ENCODE measurements at places on chromosomes 13 and 19. TPM values are rescaled to one million over a fixed set of nuclear protein-coding genes. Genes with fewer than 3 reads are reported as not detected.

Gene FPR1
- total RNA-seq: 12.8 TPM

Gene CBARP
- total RNA-seq: 3.9 TPM

GRCh38 chr19:14545716-14546082 is 16.3 kb downstream of the TECR start:
- peaks cover 50% of the 10 kb centered on the region for H3K4me1 ChIP-seq
- DNase-seq: no peak
- no peaks in the 10 kb centered on the region for H3K27me3 ChIP-seq
- H3K4me3 ChIP-seq: no peak overlapping the region

Gene LGALS4
- not detected for total RNA-seq

Gene ACER1
- not detected for total RNA-seq

DNA sequence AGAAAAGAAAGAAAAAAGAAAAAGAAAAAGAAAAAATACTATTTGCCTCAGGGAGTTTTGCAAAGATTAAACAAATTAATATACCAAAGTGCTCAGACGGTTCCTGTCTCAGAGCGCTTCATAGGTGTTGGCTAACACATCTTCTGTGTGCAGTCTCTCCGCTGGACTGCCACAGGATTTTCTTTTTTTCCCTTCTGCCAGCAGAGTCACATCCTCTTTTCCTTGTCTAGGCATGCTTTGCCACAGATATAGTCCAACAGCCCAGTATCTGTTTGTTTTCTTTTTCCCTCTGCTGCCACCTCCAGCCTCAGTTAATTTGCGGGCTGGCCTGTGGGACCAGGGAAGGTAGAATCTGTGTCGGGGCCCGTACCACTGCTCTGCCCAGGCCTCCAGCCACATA is 3.4 kb upstream of the URAD start:
- no peak for DNase-seq
- no peak overlapping the region for H3K27ac ChIP-seq
- no peaks in the 10 kb centered on the region for H3K27me3 ChIP-seq
- H3K36me3 ChIP-seq: no peaks in the 10 kb centered on the region
- no peak overlapping the region for H3K4me3 ChIP-seq

Gene VAV1
- total RNA-seq: 5.9 TPM

GRCh38 chr13:42821437-42821836 is 40.1 kb downstream of the FAM216B start:
- no peak overlapping the region for H3K4me3 ChIP-seq
- H3K27ac ChIP-seq: no peak overlapping the region
- no peaks in the 10 kb centered on the region for H3K4me1 ChIP-seq
- H3K36me3 ChIP-seq: no peaks in the 10 kb centered on the region
- no peaks in the 10 kb centered on the region for H3K27me3 ChIP-seq

DNA sequence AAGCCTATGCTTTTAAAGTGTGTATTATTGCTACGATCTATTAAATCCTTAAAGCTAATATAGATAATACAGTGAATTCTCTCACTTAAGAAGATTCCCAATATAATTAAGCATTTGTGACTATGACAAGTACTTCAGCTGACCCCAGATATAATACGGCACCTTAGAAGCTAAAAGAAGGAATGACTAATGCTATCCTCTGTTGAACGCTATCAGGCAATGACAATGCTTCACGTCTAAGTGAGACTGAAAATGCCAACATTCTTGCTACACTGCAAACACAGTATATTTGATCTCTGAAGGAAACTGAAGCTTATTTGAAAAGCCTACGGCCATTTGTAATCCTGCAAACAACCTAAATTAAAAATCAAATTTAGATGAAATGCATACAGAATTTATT is 19.7 kb downstream of the VWA8 start:
- DNase-seq: no peak
- H3K4me3 ChIP-seq: no peak overlapping the region
- H3K27me3 ChIP-seq: no peaks in the 10 kb centered on the region

Gene SLC5A5
- not detected for total RNA-seq

DNA sequence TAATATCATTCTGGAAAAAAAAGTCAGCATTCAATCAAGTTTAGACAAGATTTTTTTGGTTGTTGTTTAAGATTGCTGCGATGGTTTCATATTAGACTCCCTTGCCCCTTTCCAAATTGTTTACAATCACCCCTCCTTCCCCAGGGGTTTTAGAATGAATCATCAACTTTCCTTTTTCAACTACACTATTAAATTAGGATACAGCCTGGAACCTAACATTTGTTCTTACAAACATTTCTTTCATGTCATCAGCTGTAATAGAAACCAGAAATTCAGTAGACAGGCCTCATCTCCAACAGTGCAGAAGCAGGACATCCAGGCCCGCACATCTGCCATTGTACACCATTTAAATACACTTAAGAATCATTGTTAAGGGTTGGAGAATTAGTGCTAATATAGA is 44.4 kb upstream of the WDFY2 start:
- H3K4me1 ChIP-seq: peaks cover 37% of the 10 kb centered on the region

DNA sequence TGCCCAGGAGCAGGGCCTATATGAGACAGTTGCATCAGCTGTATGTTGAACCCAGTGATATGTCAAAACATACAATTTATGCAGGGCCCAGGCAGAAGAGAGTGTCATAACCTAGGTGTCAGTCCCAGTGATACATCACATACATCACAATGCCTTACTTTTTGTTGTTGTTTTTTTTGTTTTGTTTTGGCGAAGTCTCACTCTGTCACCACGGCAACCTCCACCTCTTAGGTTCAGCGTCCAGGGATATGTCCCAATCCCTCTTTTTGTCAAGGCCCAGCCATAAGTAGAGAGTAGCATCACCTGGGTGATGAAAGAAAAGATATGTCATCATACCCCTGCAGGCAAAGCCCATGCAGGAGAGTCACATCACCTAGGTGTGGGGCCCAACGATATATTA is 56.8 kb upstream of the ZNF730 start:
- no peak for DNase-seq
- no peaks in the 10 kb centered on the region for H3K27me3 ChIP-seq
- no peak overlapping the region for H3K27ac ChIP-seq
- H3K4me1 ChIP-seq: no peaks in the 10 kb centered on the region

- H3K27me3 ChIP-seq: no peaks in the 10 kb centered on the region
- H3K36me3 ChIP-seq: no peaks in the 10 kb centered on the region
- H3K27ac ChIP-seq: no peak overlapping the region
- peaks cover 14% of the 10 kb centered on the region for H3K4me1 ChIP-seq
Measured at GRCh38 chr13:67228916-67229315, 1.2 kb downstream of the PCDH9 start.

DNA sequence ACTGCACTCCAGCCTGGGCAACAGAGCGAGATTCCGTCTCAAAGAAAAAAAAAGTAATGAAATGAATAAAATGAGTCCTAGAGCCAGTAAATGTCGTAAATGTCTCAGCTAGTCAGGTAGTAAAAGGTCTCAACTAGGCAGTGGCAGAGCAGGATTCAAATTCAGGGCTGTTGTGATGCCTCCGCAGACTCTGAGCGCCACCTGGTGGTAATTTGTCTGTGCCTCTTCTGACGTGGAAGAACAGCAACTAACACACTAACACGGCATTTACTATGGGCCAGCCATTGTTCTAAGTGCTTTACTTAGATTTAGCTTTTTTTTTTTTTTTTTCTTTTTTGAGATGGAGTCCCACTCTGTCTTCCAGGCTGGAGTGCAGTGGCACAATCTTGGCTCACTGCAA is 30.2 kb downstream of the CYP2F1 start:
- H3K4me1 ChIP-seq: no peaks in the 10 kb centered on the region
- no peaks in the 10 kb centered on the region for H3K36me3 ChIP-seq
- no peak overlapping the region for H3K27ac ChIP-seq

Gene IZUMO2
- not detected for total RNA-seq

DNA sequence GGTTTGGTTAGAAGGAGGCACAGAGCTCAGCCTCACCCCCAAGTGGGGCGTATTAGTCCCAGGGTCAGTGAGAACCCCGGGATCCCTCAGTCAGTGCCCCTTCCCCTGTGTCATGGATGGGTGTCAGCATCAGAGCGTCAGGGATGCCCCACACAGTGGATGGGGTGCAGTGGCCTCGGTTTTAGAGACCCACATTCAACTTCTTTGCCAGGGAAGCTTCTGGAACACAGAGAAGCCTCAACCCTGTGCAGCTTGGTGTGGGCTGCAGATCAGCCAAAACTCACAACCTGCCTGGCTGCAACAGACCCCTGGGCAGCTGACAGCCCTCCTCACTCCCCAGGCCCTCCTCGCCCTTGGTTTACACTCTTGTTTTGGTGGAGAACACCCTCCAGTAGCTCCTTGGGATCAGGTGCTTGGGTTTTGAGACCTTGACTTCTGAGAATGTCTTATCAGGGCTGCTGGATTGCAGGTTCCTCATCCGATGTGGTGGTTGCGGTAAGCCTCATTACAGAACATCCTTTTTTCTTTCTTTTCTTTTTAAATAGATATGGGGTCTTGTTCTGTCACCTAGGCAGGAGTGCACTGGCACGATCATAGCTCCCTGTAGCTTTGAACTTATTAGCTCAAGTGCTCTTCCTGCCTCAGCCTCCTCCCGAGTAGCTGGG is 11.0 kb downstream of the ZNF333 start:
- DNase-seq: no peak
- H3K27me3 ChIP-seq: no peaks in the 10 kb centered on the region
- no peak overlapping the region for H3K27ac ChIP-seq
- H3K4me3 ChIP-seq: no peak overlapping the region

DNA sequence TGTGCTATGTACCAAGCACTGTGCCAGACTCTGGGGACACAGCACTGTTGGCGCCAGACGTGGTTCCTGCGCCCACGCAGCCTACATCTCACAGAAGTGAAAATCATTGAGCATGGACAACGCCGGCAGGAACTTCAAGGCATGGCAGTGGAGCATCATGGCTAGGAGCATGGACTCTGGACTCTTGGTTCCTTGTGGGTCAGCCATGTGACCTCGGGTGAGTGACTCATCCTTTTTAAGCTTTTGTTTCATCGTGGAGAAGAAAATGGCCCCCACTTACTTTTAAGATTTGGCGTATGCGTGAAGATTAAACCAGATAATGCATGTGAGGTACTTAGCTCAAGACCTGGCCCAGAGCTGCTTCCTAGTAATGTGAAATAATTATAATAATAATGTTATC is 988.5 kb downstream of the UQCRFS1 start:
- no peak overlapping the region for H3K4me3 ChIP-seq
- no peaks in the 10 kb centered on the region for H3K36me3 ChIP-seq
- no peaks in the 10 kb centered on the region for H3K27me3 ChIP-seq
- no peak for DNase-seq

DNA sequence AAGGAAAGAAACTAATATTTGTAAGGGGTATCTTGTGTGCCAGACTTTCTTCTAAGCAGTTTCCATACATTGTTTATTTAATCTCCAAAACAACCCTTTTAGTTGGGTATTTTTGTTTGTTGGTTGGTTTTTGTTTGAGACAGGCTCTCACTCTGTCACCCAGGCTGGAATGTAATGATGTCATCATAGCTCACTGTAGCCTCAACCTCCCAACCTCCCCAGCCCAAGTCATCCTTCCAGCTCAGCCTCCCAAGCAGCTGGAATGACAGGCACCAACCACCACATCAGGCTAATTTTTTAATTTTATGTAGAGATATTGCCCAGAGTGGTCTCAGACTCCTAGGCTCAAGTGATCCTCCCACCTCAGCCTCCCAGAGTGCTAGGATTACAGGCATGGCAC is 41.2 kb upstream of the LSM14A start:
- no peak overlapping the region for H3K4me3 ChIP-seq
- H3K27me3 ChIP-seq: no peaks in the 10 kb centered on the region
- peaks cover 13% of the 10 kb centered on the region for H3K4me1 ChIP-seq
- no peak for DNase-seq

- H3K27me3 ChIP-seq: no peaks in the 10 kb centered on the region
- H3K4me1 ChIP-seq: peaks cover 6% of the 10 kb centered on the region
- no peak overlapping the region for H3K27ac ChIP-seq
- H3K4me3 ChIP-seq: no peak overlapping the region
- no peak for DNase-seq
Measured at GRCh38 chr19:7590256-7590655, 5.4 kb upstream of the CAMSAP3 start.

Gene CGB8
- not detected for total RNA-seq

DNA sequence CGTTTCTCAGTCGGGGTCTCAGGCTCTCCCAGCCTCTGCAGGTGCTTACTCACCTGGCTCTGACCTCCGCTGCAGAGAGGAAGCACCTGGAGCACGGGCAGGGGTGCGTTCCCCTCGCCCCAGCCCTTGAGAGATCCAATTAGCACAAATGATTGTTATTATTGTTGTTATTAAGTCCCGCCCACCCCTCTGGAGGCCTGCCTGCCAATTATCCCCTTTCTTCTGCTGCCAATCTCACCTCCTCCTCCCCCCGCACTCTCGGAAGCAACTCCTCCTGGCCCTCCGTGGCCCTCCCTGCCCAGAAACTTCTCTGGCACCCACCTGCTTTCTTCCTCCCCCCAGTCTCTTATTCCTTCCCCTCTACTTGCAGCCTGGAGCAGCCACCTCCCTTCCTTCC is 8.8 kb downstream of the ZNF787 start:
- peak overlapping the region; percentile 9 for H3K27ac ChIP-seq
- peaks cover 100% of the 10 kb centered on the region for H3K4me1 ChIP-seq

Gene OR4F17
- not detected for total RNA-seq

GRCh38 chr13:35160896-35161295 is 218.8 kb downstream of the NBEA start:
- H3K27me3 ChIP-seq: no peaks in the 10 kb centered on the region
- no peak for DNase-seq
- peak overlapping the region; percentile 27 for H3K27ac ChIP-seq
- H3K4me3 ChIP-seq: no peak overlapping the region
- no peaks in the 10 kb centered on the region for H3K36me3 ChIP-seq
- H3K4me1 ChIP-seq: no peaks in the 10 kb centered on the region

GRCh38 chr13:99311137-99311536 is 3.9 kb upstream of the GPR183 start:
- no peak for DNase-seq
- H3K27me3 ChIP-seq: no peaks in the 10 kb centered on the region
- H3K4me3 ChIP-seq: no peak overlapping the region
- no peak overlapping the region for H3K27ac ChIP-seq
- no peaks in the 10 kb centered on the region for H3K36me3 ChIP-seq

Gene ZNF681
- 1.7 TPM for total RNA-seq

- DNase-seq: no peak
- no peaks in the 10 kb centered on the region for H3K36me3 ChIP-seq
- H3K4me1 ChIP-seq: peaks cover 66% of the 10 kb centered on the region
Measured at GRCh38 chr19:2491130-2491801, 15.3 kb downstream of the GADD45B start.

- H3K4me1 ChIP-seq: no peaks in the 10 kb centered on the region
- no peak for DNase-seq
- no peaks in the 10 kb centered on the region for H3K27me3 ChIP-seq
- no peak overlapping the region for H3K4me3 ChIP-seq
- H3K27ac ChIP-seq: no peak overlapping the region
- H3K36me3 ChIP-seq: no peaks in the 10 kb centered on the region
Measured at GRCh38 chr19:7602935-7603497, 7.4 kb downstream of the CAMSAP3 start.

GRCh38 chr19:1134431-1134830 is 30.6 kb downstream of the GPX4 start:
- H3K27me3 ChIP-seq: no peaks in the 10 kb centered on the region
- peak overlapping the region; percentile 87 for H3K27ac ChIP-seq
- H3K36me3 ChIP-seq: no peaks in the 10 kb centered on the region
- DNase-seq: no peak
- H3K4me1 ChIP-seq: peaks cover 75% of the 10 kb centered on the region
- H3K4me3 ChIP-seq: no peak overlapping the region

Gene NLRP5
- not detected for total RNA-seq

Gene ZFR2
- total RNA-seq: not detected

- no peak overlapping the region for H3K27ac ChIP-seq
- no peak overlapping the region for H3K4me3 ChIP-seq
- no peaks in the 10 kb centered on the region for H3K4me1 ChIP-seq
- no peak for DNase-seq
Measured at GRCh38 chr13:107582171-107582570, 633.2 kb downstream of the LIG4 start.

All from vagina (tissue), 2 donors.